ENCODE measurements at places on chromosomes 11 and 22.

- peak; percentile 37 for DNase-seq
Observed at GRCh38 chr11:78370406-78371172, 47.0 kb downstream of the GAB2 start.

- DNase-seq: peak; percentile 49
Observed at GRCh38 chr11:106271086-106271485, 193.6 kb downstream of the AASDHPPT start.

DNA sequence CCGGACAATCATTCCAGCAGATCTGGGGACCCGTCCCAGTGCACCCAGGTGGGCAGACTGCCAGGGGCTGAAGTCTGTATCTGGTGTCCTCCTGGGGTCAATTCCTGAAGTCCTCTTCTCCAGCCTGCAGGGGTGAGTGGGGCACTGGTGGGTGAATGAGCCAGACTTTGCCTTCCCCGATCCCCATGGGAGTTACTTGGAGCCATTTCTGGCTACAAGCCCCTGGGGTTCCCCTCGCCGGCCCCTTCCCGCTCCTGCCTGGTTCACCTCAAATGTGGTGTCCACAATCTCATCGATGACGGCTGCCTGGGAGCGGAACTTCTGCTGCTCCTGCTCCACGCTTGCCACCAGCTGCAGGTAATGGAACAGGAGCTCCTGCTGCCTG lies 5.0 kb downstream of the CST6 start:
- DNase-seq: no peak

GRCh38 chr22:31275576-31275975 lies 16.7 kb downstream of the PIK3IP1 start:
- DNase-seq: no peak
